ENCODE measurements at places on chromosomes 7 and 10.

DNA sequence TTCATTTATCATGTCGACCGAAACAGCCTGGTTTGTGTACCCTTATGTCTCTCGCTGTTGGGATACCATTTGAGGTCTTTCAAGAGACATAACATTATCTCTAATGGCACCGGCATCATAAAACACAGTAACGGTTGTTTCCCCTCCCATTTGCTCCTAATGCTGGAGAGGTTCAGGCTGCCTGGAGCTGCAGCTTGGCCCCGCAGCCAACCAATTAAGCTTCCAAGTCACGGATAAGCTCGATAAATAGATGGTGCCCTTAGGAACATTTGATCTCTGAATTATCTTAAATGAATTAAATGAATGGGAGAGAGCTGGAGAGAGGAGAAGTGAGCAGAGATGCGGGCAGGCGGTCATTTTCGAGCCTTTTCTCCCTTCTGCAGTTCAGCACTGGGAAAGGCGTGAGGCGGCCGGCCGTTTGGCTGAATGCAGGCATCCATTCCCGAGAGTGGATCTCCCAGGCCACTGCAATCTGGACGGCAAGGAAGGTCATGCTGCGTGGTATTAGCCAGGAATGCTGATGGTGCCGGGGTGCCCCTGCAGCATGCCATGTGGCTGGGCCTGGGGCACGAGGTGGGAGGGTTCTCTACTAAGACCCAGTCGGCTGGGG lies 12.6 kb downstream of the CPA4 start:
- DNase-seq = no peak

- no peak for DNase-seq
These were observed 32.3 kb downstream of the OAT start for GRCh38 chr10:124386186-124387077.

- no peak for DNase-seq
These were observed 319.9 kb upstream of the COBL start for GRCh38 chr7:51636503-51636902.

GRCh38 chr10:28177944-28178637 lies 124.8 kb downstream of the MPP7 start:
- DNase-seq = no peak

DNA sequence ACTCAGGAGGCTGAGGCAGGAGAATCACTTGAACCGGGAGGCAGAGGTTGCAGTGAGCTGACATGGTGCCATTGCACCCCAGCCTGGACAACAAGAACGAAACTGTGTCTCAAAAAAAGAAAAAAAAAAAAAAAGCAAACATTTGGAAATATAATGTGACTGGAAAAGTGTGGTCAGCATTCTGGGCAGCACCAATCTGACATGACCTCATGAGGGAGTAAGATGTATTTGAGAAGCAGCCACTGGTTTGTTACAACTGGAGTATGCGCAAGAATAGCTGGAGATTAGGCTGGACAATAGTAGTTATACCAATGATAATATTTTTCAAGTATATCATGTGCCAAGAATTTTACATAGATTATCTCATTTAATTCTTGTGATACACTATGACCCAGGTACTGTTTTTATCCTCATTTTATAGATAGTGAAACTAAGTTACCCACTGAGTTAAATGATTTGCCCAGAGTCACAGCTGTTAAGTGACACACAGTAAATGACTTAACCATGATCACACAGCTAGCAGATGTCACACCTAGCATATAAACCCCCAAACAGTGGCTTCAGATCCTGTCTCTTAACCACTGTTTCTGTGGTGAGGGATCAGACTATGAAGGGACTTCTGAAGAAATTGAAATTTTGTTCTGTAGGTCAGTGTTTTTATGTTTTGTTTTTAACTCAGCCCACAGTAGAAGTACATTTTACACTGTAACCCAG lies 11.1 kb downstream of the MCU start:
- DNase-seq = no peak

- DNase-seq = no peak
These were observed 27.2 kb upstream of the ZNF273 start for GRCh38 chr7:64875658-64876406.

DNA sequence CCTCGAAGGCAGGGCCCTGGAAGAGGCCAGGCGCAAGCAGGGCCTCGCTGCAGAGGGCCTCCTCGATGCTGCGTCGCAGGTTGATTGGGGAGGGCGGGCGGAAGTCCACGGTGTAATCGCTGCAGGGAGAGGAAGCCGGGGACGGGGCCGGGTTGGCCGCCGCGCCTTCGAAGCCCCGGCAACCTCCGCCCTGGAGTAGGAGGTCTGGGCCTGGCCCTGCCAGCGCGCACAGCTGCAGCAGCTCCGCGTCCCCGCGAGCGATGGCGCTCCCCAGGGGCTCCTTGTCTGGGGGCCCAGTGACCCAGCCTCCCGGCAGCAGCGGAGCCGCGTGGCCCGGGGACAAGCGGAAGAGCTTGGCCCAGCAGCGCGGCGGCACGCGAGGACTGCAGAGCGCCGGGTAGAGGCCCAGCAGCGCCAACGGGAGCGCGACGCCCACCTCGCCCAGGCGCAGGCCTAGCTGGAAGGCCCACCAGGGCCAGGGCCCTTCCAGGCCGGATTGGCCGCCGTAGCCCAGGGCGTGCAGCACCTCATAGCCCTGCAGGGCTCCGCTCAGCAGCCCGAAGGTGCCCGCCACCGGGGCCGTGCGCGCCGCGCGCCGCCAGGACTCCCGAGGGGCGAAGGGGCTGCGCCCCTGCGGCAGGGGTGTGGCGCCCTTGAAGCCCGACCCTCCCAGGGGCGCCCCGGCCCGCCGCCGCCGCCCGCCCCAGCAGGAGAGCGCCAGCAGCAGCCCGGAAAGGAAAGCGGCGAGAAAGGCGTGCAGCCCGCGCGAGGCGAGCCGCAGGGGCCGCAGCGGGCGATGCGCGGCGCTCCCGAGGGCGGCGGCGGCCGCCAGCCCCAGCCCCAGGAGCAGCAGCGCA lies 7.8 kb upstream of the RBM28 start:
- DNase-seq = no peak

DNA sequence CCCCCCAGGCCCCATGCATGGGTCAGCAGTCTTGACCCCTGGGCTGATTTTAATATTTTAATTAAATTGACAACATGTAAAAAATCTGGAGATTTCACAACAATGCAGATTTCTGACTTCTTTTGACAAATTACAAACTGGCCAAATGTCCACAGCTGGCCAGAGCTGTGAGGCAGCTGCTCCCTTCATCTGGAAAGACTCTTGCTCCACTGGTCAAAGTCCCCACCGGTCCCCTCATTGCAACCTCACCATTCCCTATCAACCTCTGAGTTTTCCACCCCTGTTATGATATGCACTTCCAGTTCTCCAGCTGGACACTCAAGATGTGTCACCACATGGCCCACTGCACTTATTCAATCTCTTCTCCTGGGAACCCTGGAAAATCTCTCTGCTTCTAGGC lies 266.2 kb downstream of the KCNMA1 start:
- DNase-seq = no peak

DNA sequence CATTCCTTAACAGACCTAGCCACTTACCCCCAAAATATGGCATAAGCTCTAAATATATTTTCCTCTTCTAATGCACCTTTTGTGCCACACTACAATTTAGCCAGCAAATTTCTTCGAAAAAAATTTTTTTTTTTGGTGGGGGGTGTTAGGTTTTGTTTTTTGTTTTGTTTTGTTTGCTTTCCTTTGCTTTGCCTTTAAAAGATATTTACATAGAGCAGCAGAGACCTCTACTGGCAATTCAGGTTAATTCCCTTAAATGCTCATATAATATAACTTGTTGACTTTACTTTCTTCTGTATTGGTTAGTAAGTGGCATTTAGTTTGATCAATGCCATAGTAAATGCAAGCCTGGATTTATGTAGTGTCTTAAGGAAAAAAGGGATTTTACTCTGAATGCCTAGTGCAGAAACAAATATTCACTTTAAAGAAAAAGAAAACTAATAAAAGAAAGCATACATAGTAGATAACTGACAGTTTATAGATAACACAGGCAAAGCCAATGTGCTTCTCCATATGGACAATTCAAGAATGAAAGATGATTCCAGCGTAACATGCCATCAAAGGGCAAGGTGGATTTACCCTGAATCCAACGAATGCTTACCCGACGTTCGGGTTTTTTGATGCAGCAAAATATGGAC lies 1250.6 kb downstream of the GATA3 start:
- DNase-seq = no peak

- DNase-seq = no peak
These were observed 20.7 kb downstream of the ZNF107 start for GRCh38 chr7:64686493-64687184.

Data from NCI-H446 (cell line).